ENCODE measurements at places on chromosomes 6 and 20.

DNA sequence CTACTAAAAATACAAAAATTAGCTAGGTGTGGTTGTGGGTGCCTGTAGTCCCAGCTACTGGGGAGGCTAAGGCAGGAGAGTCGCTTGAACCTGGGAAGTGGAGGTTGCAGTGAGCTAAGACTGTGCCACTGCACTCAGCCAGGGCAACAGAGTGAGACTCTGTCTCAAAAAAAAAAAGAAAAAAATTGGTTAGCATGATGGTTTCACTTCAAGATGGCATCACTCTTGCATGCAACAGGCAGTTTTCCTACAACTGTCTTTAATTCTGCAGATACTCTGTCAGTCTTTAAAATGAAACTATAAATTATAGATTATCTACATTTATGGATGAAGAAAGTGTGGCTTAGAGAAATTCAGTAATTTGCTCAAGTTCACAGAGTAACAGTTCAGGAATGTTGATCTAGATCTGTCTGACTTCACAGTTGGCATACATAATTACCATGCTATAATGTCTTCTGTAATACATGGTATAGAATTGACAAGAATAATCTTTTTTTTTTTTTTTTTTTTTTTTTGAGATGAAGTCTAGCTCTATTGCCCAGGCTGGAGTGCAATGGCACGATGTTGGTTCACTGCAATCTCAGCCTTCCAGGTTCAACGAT, 27.0 kb downstream of the ITCH start:
- no peak for DNase-seq

DNA sequence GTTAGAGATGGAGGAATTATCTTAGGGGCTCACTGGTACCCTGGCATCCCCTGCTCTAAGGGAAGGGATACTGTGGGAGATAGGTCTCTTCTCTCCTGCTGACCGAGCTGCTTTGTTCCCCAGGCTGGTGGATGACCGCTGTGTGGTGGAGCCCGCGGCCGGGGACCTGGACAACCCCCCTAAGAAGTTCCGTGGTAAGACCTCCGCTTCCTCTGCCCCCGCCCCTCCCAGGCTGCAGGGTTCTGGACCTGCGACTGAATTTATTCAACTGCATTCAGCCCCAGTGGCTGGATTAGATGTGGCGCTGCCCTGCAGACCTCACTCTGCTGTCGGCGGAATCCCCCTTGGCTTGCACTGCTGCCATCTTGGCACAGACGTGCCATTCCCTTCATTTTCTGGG, 19.2 kb downstream of the ITPR3 start:
- no peak for DNase-seq

DNA sequence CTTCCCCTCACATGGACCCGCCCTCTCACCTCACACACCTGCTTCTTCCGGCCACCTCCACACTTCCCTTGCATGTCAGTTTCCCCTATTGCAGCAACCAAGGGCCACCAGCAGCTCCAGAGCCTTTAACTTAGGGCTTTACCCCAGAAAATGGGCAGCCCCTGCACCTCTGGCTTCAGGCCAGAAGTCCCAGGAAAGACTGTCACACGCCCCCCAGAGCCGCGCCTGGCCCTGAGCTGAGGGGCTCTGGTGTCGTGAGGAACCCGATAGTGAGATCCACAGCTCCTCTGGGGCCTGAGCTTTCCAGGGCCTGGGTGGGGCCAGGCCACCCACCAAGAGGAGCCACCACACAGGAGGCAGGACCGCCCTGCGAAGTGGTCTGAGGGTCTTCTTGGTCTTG, 182.4 kb downstream of the DLL1 start:
- no peak for DNase-seq

- DNase-seq = no peak
These were observed 255.0 kb downstream of the HACE1 start for GRCh38 chr6:104604685-104605084.

DNA sequence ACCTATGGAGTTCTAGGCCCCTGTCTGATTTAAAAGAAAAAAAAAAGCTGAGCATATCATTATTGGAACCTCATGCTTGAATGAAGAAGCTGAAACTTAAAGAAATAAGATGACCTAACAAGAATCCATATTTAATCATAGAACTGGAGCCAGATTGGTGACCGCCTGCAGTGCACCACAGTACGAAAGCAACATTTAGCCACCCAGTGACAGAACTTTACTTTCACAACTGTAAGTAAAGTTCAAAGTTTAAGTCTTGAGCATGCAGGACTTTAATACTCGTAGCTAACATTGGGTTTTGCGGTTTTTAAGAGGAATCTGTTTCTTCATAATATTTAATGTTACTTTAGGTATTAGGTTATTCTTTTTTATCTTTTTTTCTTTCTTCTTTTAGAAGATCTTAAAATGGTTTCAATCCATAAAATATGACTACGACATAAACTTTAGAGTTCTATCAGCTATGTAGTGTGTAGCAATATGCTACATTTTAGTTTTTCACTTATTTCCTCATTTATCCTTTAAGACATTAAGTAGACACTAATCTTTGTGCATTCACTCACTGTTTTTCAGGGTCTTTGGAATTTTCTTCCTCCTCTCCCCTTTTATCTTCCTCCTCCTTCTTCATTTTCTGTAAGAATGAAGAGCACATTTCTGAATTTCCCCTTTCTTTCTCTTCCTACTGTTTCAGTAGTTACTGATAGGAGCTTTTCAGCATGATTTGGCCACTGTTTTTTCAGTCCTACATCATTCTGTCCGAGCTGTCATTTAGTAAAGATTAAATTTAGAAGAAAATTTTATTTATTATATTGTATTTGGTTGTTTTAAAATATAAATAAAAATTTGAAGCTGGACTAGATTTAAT, 514.1 kb downstream of the GRIK2 start:
- no peak for DNase-seq

DNA sequence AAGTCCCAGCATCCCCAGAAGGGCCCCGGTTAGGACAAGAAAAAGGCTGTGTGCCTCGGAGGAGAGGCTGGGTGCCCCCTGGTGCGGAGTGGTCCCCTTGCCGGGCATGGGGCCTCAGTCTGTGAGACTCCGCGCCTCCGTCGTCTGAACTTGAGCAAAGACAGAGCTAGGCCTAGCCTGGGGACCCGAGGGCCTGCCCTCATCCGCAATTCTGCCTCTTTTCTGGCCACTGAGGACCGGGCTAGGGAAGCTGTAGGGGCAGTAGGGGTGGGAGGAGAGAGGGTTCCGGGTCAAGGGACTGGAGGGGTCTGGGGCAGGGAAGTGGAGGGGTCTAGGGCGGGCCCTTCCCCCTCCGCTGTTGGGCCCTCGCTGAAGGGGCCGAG, 550 bp upstream of the HSPA12B start:
- DNase-seq = no peak

DNA sequence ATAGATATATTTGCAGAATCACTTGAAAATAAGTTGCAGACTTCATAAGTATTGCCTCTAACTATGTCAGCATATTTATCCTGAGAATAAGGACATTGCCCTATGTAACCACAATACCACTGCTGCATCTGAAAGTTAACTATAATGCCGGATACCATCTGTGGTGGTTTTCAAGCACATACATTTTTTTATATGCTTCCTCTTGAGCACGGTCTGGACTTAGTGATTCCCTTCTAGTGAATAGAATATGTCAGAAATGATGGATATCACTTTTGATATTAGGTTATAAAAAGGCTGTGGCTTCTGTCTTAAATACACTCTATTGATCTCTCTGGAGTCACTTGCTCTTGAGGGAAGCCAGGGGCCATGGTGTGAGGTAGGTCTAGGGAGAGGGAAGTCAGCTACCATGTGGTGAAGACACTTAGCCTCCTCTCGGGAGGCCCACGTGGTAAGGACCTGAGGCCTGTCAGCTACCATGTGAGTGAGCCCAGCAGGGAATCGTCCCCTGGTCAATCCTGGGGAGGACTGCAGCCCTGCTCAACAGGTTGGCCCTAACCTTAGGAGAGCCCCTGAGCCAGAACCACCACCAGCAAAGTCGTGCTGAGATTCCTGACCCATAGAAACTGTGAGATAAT, 57.5 kb downstream of the CCDC170 start:
- no peak for DNase-seq

DNA sequence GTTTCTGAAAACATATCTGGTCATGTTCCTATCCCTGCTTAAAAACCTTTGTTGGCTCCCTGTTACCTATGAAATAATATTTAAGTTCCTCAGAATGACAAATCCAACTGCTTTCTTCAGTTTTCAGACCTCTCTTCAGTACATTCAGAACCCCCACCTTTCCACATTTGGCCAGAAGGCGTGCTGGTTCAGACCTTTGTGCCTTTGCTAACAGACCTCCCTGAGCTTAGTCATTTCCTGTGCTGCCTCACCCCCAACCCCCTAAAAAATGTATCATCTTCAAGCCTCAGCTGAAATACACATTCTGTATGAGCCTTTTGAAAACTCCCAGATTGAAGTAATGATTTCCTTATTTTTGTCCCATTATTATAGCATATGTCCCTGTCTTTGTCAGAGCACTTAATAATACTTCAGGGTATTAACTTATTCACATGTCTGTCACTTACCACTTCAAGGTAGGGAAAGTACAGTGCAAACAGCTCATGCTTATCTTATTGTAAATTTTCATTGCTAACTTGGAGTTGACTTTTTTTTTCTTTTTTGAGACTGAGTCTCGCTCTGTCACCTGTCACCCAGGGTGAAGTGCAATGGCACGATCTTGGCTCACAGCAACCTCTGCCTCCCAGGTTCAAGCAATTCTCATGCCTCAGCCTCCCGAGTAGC, 19.7 kb downstream of the FAM217A start:
- DNase-seq = no peak

- no peak for DNase-seq
These were observed at the start of gene ADA for GRCh38 chr20:44651684-44652423. Gene ADA (minus strand): TSS chr20:44651699. CDS start chr20:44651607, 92 bp downstream.
